ENCODE measurements at places on chromosomes 7 and 10.

- no peak for DNase-seq
These were observed 189.6 kb downstream of the CTTNBP2 start for GRCh38 chr7:117683430-117684175.

DNA sequence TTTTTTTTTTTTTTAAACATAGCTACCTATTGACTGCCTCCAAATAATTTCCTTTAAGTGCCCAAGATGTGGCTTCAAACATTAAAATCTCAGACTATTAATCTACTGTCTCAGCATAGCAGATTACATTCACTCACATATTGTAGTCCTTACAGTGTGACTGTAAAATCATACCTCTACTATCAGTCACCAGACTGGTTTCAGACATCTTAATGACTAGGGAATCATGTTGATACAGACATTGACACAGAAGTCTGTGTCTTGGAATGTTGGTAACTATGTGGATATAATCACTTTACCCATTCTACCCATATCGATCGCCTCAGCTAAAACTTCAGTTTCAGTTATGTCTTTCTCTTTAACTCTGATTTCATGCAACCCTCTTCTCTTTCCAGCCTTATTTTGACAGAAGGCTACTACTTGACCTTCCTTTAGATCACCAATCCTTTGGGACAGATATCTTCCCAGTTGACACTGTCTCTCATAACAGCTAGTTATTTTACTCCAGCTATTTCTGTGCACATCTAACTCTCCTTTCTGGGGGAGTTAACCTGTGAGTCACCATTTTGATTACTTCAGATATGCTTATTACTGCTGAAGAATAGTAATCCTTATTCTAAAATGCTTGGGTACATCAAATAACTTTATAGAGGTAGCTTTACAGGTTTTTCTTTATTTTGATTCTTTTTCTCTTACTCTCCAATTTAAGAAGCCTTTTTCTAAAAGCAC is 7.0 kb downstream of the TNKS2 start:
- no peak for DNase-seq

- DNase-seq = no peak
These were observed 25.1 kb downstream of the PRKAG2 start for GRCh38 chr7:151851782-151852181.

GRCh38 chr10:63005246-63005645 is 127.9 kb upstream of the NRBF2 start:
- no peak for DNase-seq

- DNase-seq = no peak
These were observed 261.1 kb upstream of the ZMIZ1 start for GRCh38 chr10:78807504-78808203.

DNA sequence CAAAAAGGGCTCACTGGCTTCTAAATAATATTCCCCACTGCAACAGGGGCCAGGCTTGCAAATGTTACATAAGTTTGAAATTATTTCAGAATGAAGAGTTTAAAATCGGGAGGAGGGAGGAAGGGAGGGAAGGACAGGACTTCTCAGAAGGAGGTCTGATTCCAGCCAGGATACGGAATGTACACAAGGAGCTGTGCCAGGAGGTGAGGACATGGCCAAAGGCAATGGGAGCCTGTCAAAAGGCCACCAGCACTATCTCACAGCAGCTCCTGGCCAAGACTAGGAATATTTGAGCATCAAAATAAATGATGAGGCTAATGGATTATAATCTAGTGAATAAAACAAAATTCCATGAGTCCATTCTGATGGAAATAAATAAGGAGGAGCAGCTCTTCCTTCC is 18.6 kb upstream of the DRGX start:
- no peak for DNase-seq

DNA sequence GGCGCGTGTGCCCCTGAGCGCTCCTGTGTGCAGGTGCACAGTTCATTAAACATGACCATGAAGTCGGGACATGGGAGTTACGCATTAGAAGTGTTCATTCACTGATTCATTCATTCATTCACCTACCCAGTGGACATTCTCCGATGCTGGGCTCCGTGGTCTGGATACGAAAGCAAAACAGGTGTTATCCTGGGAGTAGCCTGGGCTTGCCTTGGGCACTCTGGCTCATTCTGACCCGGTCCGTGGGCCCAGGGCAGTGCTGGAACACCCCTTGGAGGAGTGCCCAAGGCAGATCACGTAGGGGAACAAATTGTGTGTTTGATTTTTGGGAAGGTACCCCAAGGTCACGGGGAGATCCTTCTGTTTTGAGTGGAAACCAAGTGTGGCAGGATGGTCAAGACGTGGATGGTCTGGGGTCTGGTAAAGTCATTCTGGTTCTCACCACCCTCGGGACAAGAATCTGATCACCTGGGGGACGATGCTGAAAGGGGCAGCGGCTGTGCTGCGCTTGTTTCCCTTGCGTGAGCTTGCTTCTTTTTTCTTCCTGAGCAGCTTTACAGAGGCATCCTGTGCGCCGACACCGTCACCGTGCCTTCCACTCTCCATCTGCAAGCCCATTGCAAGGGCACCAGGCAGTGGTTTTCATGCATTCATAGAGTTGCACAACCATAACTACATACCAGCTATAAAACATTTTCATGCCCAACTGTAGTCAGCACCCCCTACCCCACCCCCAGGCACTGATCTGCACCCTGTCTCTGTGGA is 10.1 kb downstream of the ELFN1 start:
- no peak for DNase-seq

DNA sequence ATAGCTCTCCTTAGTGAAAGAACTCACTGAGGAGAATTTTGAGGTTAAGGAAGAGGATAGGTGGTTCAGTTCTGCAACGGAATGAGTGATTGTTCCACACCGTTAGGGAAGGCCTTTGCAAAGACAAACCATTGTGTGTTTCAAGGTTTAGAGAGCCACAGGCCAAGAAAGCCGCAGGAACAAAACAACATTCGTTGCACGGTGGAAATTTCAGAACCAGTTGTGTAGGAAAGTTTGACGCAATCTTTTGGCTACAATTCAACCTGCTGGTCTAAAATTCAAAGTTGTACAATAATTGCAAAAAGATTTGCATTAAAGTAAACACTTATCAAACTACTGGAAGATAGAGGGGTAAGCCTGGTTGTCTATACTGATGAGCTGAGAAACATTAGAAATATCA is 91.4 kb downstream of the FAM107B start:
- no peak for DNase-seq

DNA sequence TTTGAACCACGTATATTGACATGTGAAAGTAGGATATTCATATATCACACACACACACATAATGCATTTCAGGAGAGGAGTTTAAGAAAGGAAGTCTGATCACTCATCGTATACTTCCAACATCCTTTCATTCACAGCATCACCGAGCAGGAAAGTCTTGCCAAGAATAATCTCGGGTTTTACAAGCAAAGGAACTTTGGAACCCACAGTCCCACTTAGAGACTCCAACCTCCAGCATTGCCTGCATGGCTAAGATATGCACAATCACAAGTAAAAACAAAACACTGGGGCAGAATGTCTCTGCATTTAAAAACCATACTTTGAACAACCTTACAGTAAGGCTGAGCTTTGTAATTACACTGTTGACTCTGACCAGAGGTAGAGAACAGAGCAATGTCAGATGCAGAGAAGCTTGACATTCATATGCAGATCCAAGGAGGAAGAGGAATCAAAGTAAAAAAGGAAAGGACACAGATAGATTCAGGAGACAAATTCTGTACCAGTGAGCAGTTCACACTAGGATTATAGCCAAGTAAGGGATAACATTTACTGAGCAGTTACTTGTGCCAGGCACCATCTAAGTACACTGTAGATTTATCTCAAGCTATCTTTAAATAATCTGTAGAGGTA is 14.8 kb downstream of the THSD7A start:
- no peak for DNase-seq

DNA sequence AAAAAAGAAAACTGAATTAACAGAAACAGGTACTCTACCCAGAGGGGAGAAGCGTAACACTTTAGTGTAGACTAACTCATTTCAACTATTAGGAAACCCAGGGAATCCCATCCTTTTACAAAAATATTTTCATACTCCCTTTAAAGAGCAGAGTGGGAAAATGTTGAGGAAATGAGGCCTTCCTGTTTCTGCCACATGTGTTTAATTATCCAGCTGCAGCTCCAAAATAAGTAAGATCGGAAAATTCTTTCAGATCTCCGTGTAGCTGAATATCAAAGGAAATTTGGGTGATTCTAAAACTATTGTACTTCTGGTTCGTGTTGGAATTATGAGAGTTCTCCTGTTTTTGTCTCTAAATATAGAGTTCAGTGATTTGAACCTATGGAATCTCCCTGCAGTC is 58.0 kb upstream of the CAV2 start:
- DNase-seq = no peak

GRCh38 chr10:21368022-21368582 is 157.4 kb downstream of the SKIDA1 start:
- DNase-seq = no peak

DNA sequence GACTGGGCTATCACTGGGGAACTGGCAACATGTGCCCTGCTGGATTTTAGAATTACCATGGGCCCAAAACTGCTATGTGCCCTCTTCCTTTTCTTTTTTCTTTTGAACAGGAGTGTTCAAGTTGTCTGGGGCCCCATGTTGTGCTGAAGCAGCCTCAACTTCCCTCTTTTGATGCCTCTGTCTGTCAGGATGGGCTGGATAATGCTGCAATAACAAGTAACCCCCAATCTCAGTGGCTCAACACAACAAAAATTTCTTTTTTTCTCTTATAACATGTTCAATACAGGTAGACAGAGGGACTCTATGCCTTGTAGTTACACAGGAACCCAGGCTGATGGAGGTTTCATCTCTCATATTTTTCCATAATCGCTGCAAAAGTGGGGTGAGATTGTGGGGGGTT is 8.2 kb upstream of the PCBD1 start:
- no peak for DNase-seq

DNA sequence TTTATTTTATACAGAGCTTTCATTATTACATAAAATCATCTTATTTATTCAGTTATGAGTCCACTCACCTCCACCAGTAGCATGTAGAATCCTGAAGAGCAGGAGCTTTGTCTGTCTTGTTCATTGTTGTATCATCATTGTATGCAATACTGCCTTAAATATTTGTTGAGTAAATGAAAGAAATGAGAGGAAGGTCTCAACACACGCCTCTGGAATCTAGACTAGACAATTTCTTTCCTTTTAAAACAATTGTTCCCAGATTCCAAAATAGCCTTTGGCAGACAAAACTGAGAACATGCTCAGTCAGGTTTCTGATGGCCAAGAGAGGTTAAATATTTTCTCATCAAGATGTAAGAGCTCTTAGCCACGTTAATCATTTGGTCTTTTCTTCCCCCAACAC is 173.1 kb upstream of the AGR3 start:
- no peak for DNase-seq

GRCh38 chr7:47285860-47286491 is 295.9 kb downstream of the TNS3 start:
- no peak for DNase-seq

DNA sequence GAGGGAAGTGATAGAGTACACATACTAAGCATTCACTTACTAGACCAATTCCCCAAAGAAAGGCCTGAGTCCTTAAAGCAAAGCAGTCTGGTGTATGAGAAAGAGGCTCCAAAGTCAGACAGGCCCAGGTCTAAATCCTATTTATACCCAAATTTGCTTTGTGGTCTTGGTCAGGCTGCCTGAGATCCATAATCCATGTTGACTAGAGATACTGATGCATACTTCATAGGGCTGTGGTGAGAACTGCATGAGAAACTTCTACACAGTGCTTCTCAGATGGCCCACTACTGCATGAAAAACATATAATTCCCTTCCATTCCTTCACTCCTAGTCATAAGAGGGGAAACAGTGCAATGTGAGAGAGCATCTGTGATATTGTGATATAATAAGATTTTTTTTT is 81.6 kb upstream of the SP4 start:
- DNase-seq = no peak

- DNase-seq = no peak
These were observed 133.8 kb upstream of the PRSS1 start for GRCh38 chr7:142615508-142615907.

- DNase-seq = no peak
These were observed 51.2 kb upstream of the SORCS1 start for GRCh38 chr10:107215681-107216080.
